ENCODE measurements at places on chromosomes 7 and 10.

GRCh38 chr10:117544004-117544701, 1.6 kb downstream of the EMX2 start:
- DNase-seq = no peak

GRCh38 chr10:73762915-73763314, 18.7 kb downstream of the SEC24C start:
- DNase-seq = no peak

DNA sequence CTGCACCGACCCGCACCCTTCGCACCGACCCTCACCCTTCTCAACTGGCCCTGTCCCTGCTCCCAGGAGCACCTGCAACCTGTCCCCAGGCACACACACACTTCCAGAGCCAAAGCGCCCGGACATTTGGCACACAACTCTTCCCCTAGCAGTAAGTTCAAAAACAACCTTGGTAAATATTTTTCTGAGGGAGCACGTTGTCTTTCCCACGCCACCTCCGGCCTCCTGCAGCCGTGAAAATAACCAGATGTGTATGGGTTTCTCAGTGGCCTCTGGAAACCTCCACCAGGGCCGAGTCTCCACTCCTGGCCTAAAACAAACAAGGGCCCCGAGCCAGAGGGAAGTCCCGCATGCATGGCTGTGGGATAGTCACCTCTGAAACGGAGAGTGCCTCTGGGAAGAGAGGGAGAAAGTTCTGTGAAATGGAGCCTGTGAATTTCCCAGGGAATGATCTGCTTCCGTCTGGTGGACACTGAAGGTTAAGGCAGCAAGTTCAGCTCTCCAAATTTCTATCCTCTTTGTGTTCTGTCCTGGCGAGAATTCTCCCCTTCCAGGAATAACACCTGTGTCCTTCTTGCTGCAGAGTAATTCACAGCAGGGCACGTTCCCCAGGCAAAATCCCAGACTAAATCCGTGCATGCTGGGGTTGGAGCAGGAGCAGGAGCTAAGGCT, 15.8 kb downstream of the PODXL start:
- DNase-seq = no peak

DNA sequence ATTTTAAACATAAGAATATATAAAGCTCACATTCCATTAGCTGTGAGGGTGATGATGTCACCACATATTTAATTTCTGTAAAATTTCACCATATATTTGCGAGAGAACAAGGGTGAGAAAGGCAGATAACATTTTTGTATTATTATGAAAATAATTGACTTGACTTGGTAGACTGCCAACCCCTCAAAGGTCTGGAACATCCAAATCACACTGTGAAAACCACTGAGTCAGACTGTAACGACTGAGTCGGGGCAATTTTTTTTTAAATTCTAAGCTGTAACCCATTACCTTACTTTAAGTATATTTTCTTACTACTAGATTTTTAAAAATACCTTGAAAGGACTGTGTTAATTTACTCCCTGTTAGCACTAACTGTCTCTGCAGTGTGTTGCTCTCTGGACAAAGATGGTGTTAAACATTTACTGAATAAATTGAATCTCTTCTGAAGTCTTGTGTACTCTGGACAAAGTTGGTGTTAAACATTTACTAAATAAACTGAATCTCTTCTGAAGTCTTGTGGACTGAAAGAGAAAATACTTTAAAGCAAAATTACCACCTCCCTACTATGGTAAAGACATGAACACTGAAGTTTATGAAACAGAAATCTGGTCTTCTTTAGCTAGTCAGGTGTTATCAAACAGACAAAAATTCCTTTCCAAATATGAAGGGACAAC, 14.1 kb downstream of the PDZD8 start:
- DNase-seq = no peak

GRCh38 chr7:106795084-106795876, 69.8 kb upstream of the PIK3CG start:
- no peak for DNase-seq

DNA sequence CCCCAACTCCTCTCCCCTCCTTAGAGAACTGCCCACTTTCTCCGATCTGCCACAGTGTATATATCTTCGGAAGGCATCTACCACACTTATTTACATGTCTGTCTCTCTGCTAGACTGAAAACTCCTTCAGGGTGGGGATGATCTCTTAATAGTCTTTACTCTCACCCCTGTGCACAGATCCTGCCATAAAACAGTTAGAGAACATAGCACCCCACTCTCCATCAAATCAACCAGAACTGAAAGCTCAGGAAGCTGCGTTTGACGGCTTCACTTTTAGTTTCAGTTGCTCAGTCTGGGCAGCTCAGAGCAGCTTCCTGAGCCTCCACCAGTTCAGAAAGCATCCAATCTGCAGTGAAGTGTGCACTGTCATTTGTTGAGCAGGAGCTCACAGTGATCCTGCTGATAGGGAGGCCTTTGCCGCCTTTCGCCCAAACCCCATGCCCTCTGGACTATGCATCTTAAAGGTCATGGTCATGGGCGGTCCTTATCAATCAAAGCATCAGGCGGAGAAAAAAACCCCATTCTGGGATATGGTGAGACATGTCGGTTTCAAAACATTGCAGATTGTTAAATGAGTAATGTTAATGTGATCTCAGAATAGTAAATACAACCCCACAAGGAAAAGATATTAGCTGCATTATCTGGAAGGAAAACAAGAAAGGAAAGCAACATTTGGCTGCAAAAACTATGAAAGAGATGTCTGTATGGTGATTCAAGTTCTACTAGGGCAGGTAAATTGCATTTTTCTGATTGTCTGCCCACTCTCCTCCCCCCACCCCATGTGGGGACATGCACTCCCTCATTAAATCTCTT, 167.1 kb upstream of the ADO start:
- peak; percentile 16 for DNase-seq

All from KG1 (cell line).